Transverse colon (tissue), 4 donors: ENCODE measurements at places on chromosomes 2 and 18. TPM values are rescaled to one million over a fixed set of nuclear protein-coding genes. Genes with fewer than 3 reads are reported as not detected.

- DNase-seq = peak; percentile 53
Observed at GRCh38 chr2:66433945-66434678, 813 bp upstream of the MEIS1 start.

DNA sequence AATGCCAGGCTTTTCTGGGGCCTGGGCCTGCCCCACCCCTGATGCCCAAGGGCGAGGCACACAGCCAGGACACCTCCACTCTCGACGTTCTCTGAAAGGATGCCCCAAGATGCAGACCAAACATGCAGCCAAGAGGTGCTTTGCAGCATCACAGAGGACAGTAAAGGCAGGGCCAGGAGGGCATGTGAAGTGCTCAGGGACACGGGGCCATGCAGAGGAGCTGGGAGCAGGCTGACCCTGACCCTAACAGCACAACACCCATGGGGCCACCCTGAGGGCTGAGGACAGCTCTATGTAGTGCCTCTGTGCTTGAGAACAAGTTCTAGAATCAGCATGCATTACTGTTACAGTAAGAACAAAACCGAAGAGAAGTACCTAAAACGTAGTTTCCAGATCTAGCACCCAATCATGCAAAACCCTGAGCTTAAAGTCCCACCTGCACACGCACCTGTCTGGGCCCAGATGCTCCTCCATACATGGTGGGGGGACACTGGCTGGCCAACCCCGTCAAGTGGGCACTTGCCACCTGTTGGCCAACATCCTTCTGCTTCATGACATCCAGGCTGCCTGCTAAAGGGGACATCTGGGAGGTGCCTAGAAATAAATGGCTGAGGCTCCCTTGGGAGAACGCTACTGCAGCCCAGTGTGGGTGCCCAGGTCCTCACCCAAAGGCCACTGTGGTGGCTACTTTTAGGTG, 15.4 kb downstream of the HS6ST1 start:
- DNase-seq = no peak

GRCh38 chr2:8799004-8799403, 38.4 kb downstream of the KIDINS220 start:
- DNase-seq = no peak

- peak; percentile 29 for DNase-seq
Observed at GRCh38 chr2:137888845-137889244, 75.4 kb upstream of the HNMT start.

- no peak for DNase-seq
Observed at GRCh38 chr18:28718696-28719095, 541.8 kb upstream of the CDH2 start.

Gene LYG1
- total RNA-seq = 1.5 TPM

Gene ADD2
- 0.68 TPM for total RNA-seq

Gene STPG4
- 0.64 TPM for total RNA-seq
